CD4-positive, alpha-beta T cell treated with Interleukin-15 for 4 hours (primary cell): ENCODE measurements at places on chromosomes 7 and 10.

DNA sequence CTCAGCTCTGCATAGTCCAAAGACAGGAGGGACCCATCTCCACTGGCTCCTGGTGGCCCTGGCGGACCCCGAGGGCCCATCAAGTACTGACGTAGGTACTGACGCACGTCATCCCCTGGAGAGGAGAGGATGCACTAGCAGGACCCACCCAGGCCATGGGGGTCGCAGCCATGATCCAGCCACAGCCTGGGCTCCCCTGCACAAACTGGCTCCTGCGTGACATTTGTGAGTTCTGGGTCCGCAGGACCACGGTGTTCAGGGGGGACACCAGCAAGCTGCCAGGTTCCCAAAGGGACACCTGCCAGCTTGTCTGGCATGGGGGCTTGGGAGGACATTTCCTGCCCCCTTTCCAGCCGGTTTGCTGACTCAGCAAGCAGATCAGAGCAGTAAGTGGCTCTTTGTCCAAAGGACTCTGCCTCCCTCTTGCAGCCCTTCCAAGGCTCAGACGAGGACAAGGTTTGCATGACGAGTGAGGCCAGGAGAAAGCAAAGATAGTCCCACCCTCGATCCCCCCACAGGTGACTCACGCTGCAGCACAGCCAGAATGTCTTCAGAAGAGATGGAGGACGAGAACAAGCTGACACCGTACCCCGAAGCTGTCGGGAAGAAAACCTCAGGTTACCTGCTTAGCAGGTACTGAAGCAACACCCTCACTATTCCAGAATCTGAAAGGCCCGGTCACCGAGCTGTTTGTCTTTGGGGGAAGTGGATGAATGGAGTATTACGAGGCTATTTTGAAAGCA, 49.0 kb downstream of the COL17A1 start:
- no peak for DNase-seq

GRCh38 chr10:97066877-97067555, 118.7 kb downstream of the SLIT1 start:
- no peak for DNase-seq

DNA sequence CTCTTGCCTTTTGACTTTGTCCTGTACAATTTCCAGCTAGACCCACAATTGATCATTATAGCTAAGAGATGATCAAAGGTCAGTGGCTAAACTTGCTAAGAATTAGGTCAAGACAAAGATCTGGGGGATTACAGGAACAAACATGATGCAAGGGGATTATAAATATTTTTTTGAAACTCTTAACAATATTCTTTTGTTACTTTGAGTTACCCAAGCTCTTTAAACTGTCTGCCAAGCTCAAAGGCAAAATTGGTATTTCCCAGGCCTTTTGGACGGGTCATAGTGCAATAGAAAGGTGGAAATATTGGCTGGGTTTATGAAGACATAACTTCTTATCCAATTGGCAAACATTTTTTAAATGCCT, 23.4 kb downstream of the TBXAS1 start:
- DNase-seq: no peak

DNA sequence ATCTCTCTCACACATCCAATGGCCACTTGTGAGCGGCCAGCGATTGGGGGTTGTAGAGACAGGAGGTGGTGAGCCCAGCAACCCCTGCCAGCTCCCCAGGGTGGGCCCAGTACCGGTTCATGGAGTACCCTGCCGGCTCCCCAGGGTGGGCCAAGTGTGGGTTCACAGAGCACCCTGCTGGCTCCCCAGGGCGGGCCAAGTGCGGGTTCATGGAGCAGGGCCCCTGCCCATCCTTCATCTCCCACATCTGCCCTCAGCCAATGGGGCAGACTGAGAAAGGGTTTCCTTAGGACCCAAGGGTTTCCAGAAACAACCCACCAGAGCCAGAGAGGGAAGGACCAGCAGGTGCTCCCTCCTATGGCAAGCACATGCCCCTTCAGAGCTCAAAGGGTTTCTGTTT, 21.4 kb upstream of the SLIT1 start:
- no peak for DNase-seq

GRCh38 chr7:95545007-95545615, 51.2 kb downstream of the PDK4 start:
- DNase-seq: no peak

- DNase-seq: peak; percentile 24
Measured at GRCh38 chr10:21526860-21527597, 1.5 kb upstream of the SKIDA1 start.

DNA sequence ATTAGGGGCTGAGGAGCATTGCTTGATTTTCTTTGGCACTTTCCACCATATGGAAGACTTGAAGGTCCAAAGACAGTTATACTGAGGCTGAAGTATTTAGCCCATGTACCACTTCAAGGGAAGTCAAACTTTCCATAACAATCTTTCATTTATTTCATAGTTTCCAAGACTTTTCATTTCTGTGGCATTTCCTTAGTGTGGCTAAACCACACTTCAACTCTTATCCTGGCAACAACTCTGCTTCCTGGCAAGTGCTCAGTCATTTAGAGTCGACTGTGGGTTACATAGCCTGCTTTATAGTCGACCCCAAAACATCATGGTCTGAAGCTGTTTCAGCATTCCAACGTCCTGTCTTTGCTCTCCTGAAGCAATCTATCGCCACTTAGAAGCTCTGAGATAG, 343.0 kb upstream of the SEMA3D start:
- no peak for DNase-seq

- DNase-seq: no peak
Measured at GRCh38 chr7:35734001-35734483, 39.1 kb upstream of the HERPUD2 start.

GRCh38 chr10:4088354-4089066, 303.5 kb upstream of the KLF6 start:
- DNase-seq: no peak

DNA sequence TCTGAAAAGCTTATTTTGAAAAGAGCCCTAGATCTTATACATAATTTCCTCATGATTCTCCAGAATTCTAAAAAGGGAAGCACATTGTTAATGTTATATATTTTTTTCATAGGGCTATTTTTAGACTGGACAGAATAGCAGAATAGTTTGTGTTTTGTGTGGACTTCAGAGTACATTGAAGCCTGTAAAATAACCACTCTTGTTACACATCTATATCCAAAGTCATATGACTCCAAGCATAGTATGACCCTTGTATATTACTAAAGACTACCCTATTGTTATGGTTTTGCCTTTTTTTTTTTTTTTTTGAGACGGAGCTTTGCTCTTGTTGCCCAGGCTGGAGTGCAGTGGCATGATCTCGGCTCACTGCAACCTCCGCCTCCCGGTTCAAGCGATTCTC, 26.1 kb upstream of the FIS1 start:
- no peak for DNase-seq

DNA sequence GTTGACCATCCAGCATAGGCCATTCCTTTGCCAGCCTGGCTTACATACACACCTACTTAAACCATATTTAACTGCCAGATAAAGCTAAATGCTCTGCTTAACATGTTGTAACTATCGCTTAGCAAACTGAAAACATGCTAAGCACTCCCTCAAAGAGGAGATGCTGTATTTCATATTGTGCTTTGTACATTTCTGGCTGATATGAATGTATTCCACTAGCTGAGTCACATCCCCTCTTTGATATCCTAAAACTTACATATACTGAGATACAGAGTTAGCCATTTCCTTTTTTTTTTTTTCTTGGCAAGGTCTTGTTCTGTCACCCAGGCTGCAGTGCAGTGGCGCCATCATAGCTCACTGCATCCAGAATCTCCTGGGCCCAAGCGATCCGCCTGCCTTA, 99.4 kb downstream of the TPST1 start:
- no peak for DNase-seq

DNA sequence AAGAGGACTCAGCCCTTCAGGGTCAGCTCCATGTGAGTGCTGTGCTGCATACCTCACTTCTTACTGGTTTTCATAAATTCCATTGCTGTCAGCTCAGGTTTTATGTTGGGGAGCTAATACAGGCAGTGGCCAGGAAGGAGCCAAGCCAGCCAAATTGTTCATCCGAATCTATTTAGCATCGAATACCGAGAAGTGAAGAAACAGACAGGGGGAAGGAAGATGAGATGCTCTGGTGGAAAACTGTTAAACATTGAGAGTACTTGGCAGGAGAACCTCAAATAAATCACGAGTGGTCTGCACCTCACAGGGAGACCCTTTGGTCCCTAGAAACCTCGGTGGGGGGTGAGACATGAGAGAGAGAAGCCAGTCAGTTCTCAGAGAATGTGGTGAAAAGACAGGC, 196.0 kb upstream of the TMEM72 start:
- no peak for DNase-seq

DNA sequence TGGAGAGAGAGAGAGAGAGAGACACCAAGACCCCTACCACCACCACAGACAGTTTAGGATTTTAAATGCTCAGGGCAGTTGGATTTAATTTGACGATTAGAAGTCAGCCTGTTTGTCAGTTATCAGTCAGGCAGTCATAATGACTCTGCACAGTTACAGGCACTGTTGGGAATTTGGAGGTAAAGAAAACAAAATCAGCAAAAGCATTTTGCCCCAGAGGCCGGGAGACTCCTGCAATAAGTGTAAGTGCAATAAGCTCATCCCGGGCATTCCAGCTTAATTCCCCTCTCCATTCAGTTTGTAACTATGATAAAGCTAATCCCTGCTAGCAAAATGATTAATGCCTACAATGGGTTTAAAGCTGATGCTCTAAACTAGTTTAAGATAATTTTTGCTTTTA, 13.5 kb downstream of the SEMA3C start:
- DNase-seq: no peak

DNA sequence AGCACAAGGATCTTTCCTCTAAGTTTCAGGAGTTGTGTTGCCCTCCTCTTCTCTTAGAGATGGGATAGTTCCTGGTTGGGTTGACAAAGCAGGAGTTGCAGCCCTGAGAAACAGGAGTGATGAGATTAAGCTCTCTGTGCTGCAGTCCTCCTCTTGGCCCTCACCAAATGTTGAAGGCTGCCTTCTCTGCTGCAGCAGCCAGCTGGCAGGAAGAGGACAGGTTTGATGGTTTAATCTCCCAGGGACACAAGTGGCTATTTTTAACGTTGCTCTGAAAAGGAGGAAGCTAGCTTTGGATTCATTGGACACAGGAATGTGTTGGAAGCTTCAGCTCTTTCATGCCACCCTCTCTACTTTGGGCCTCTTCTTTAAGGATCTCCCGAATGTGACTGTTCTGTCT, 9.4 kb downstream of the STRIP2 start:
- no peak for DNase-seq

GRCh38 chr7:139639563-139639962, 116.1 kb downstream of the CLEC2L start:
- DNase-seq: no peak

GRCh38 chr7:143397710-143398530, 10.7 kb downstream of the EPHA1 start:
- no peak for DNase-seq

- DNase-seq: no peak
Measured at GRCh38 chr7:157544226-157544625, 207.4 kb downstream of the DNAJB6 start.

DNA sequence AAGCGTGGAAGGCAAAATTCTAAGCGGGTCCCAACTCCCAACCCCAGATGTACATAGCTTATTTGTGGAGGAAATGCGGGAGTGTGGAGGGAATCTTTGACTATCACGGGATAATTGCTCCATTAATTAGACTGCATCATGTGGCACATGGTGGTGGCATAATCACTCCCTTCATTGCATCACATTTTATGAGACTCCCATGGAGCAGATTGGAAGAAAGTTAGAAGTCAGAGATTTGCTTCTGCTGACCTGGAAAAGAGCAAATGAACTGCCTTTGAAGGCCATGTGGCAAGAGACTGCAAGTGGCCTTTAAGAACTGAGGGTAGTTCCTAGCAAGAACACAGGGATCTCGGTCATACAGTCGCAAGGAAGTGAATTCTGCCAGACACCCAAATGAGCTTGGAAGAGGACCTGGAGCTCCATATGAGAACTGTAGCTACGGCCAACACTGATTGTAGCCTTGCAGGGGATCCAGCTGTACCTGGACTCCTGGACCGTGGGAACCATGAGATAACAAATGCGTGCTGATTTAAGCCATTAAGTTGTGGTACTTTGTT, 37.1 kb upstream of the ITGB1 start:
- no peak for DNase-seq

GRCh38 chr10:72308320-72308987, 34.7 kb downstream of the DDIT4 start:
- no peak for DNase-seq

DNA sequence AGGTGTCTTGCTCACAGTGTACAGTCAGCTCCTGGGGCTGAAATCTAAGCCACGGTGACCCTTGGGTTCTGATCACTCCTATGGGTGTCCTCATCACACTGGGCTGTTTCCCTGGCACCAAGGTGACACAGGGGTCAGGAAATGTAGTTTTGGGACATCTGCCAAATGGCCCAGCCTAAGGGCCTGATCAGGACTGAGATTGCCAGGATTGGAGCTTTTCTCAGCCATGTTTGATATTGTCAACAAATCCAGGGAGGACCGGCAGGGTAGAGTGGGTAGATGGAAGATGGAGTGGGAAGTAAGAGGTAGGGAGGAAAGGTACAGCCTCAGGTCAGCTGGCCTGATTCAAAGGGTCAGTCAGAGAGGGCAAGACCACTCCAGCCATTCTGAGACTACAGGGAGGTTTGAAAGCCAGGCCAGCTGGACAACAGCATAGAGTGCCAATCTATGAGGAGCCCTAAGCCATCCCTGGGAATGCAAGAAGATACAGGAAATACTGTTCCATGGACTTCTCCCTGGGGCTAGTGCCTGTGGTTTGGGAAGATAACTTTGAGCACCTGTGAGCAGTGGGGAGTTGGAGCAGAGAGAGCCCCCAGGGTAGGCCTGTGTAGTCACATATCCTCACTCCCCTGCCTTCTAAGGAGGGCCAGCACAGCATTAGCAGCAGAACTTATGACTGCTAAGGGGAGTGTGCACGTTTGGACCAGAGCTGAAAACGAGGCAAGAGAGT, 377.3 kb upstream of the ZMIZ1 start:
- DNase-seq: no peak

GRCh38 chr10:47065903-47066302, 154.7 kb downstream of the PTPN20 start:
- DNase-seq: no peak

DNA sequence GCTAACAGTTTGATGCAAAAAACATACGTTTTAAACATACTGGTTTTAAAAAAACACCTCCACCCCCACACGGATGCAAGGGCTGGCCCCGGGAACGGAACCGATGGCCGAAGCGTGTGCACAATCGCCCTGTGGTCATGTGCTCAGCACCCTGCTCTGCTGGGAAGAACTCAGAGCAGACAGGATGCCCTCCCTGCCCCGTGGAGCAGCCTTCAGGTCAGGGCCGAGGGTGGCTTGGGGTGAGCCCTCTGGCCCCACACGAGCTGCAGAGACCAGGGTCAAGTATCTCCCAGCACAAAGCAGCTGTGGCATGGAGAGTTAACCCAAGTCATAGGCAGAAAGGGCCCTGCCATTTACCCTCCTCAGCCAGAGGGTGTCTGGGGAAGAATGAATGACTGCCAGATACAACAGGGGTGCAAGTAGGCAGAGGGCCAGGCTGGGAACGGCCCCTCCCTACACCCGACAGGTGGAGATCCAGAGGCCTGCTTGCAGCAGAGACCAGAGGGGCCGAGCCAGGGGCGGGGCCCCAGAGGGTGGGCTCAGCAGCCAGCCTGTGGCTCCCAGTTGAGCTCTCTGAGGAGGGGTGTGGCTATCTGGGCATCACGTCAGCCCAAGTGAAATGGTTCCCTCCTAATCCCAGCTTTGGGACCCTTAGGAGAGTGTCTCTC, 56.8 kb downstream of the ZRANB1 start:
- no peak for DNase-seq

- DNase-seq: no peak
Measured at GRCh38 chr10:132133005-132133404, 53.7 kb upstream of the DPYSL4 start.

GRCh38 chr10:88731296-88731695, 25.2 kb downstream of the LIPK start:
- DNase-seq: no peak

GRCh38 chr7:30908681-30909080, 3.0 kb upstream of the AQP1 start:
- DNase-seq: no peak
